ENCODE measurements at places on chromosomes 6 and 20.

DNA sequence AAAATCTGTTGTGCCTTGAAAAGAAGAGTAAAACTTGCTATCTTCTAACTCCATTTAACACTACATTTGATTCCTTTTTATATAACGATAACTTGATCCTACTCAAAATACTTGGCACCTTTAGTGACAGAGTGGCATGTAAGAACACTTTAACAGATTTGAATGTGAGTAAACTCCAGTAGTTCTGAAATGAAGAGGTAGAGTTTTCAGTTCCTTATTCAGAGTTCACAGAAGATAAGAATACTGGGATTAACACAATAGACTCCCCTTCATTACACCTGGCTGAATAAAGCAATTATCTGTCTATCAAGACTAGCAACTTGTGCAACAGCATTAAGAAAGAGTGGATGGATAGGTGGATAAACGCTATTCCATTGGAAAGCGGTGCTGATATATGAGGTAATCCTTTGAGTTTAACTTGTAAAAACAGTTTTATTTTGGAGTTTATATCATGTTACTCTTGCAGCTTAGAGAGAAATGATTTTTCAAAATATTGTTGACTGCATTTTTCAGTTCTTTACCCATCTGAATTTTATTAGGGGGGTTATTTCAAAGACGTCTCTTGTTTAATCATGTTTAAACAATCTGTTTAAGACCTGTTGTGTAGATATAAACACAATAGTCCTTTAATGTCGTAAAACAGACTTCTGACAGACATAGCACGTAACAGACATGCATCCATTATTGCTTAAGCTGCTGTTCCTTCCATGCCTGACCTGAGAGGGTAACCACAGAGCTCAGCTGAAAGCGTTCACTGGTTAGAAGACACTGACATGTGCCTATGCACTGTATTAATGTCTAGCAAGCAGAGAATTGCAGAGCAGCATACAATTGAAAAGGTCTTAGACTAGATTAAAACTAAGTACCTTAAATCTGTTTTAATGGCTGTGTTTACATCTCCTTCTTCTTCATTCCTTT lies 102.4 kb upstream of the SUPT3H start:
- DNase-seq = no peak

DNA sequence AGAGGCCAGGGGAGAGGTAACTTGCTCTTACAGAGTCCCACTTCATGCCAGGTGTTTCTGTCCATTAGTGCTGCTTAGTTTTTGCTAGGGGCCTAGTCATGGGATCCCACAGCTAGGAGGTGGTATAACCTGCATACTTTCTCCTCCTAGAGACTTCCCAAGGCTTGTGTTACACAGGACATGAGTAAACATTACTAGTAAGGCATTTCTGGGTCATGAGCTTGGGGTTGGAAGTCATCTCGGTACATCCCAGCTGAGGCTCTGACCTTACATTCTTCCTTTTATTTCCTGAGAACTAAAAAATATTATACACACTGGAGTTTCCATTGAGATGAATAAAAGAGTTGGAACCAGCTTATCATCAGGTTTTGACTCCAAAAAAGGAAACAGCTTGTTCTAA lies 20.9 kb upstream of the PNPLA1 start:
- no peak for DNase-seq

DNA sequence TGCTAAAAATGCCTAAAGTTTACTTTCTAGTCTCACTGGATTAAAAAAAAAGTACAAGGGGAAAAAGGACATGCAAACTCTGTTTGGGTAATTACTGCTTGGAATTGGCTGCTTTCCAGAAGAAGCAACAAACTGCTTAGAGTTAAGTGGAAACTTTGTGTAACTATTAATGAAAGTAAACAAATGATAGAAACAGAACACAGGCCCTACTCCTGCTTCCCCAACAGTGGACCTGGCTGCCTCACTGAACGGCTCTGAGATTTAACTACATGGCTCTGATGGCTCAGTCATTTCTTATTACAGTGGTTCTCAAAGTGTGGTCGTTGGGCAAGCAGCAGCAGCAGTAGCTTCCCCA lies 108.5 kb downstream of the MAN1A1 start:
- DNase-seq = no peak

GRCh38 chr6:11947063-11947462 lies 65.0 kb upstream of the HIVEP1 start:
- no peak for DNase-seq

GRCh38 chr20:48538058-48538825 lies 289.6 kb downstream of the PREX1 start:
- DNase-seq = no peak

DNA sequence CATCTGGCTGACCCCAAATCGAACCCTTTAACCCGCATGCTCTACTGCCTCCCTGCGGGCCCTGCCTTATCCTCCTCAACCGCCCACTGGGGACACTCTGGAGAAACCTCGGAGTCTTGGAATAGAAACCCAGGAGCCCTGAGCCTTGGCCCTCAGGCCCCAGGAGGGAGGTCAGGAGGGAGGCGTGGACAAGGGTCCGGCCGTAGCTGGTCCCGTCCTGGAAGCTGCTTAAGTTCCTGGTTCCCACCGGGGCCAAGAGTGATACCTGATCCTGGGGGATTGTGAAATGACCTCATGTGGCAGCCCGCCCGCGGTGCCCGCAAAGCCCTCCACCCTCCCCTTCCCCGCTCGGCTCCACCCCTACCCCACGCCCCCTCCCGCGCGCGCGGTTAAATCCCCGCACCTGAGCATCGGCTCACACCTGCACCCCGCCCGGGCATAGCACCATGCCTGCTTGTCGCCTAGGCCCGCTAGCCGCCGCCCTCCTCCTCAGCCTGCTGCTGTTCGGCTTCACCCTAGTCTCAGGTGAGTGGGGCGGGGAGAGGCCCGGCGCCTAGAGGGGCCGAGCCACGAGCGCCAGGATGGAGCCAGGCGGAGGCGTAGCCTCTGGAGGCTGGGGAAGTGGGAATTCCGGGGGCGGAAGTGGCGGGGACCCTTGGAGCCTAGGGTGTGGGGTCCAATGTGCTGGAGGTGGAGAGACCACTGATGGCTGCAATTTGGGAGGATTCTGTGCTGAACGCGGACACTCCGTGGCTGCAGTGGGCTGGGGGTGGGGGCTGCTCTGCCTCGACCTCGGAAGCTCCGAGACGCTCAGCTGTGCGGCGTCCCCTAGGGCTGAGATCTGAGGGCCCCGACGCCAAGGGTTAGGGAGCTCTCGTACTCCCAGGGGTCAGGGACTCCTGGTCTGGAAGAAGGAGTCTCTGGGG lies at the start of gene WFDC2:
Gene WFDC2, plus strand, starts transcription at position 418 of the 926 bp plus-strand sequence. Its CDS starts 29 bp downstream, at position 447.
- no peak for DNase-seq

DNA sequence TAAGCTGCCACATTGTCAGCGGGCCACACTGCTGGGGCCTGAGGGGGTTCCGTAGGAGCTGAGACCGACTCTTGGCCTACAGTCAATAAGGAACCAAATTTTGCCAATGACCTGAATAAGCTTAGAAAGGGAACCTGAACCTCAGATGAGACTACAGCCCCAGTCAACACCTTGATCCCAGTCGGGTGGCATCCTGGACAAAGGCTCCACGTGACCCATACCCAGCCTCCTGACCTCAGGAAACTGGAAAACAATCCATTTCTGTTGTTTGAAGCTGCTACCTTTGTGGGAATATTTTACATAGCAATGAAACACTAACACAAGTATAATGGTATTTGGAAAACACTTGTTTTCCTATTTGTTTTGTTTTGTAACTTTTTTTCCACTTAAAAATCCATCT lies 179.9 kb upstream of the RALGAPA2 start:
- DNase-seq = no peak

DNA sequence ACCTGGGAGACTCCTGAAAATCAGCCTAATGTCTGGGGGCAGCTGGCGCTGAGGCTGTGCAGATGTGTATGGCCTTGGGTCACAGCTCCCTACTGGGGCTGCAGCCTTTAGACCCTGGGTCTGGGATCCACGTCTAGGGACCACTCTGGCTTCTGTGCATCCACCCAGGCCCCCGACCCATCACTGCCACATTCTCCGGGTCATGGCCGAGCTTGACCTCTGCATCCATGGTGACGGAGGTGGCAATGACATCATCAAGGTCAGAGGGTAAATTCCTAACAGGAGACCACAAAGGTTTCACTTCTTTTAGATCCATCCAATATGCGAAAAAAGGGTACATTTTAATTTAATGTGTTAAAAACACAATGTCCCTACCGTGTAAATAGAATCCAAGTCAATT lies 14.5 kb upstream of the PCMTD2 start:
- peak; percentile 9 for DNase-seq
